NCI-H69 (cell line): ENCODE measurements at places on chromosomes 4 and X.

DNA sequence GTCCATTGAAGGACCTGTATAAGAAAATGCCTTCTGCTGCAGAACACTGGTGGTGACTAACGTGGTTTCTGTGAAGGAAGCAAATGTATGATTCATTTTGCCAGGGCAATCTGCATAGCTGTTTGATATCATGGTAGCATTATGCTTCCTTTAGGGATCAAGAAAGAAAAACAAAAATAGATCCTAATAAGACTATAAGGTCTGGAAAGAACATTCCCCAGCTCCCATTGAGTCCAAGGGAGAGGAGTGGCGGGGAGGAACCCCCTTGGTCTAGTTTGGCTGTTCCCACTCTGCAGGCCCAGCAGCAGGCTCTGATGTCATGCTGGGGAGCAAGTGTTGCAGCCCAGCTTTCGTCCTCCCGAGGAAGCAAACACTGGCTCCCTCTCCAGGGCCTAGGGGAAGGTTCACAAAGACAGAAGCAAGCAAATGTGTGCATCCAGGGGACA lies 154.5 kb upstream of the GALNT7 start:
- DNase-seq: peak; percentile 83

DNA sequence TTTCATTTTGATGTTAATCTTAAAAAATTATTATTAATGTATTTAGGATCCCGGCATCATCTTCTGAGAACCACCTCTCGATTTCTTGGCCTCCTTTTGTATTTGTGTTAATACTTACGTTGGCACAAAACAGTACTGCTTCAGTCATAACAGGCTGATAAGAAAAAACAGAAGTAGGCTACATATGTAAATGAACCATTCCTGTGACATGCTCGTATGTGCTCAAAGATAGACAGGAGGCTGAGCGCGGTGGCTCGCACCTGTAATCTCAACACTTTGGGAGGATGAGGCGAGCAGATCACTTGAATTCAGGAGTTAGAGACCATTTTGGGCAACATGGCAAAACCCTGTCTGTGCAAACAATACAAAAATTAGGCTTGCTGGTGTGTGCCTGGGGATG lies 109.4 kb upstream of the H2AZ1 start:
- no peak for DNase-seq

DNA sequence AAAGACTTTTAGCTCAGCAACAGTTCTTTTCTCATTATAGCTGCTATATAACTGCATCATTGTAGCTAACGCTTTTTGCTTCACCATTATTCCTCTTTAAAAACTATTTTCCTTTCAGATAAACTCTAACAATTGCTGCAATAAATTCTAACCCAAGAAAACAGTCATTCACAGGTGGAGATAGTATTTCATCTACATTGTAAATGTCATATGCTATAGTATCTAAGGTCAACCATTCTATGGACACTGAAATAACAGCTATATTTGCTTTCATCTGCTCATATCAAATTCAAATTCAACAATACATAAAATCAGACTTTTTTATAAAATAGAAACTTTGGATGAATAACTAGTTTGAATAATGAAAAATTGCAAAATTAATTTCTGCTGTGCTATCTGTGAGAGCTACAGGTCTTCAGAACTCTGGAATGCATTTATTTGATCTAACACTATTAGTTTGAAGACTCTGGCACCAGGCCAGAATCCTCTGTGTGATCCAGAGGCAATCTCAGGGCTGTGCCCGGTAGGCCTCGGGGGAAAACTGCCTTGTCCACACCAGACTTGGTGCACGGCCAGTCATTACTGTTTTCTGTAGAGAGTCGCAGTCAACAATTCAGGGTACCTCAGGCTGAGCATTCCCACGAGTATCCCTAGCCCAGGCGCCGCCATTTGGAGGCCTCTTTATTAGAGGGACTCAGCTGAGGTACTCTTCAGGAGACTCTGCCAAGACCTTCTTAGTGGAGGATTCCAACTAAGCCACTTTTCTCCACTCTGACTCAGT lies 332.4 kb downstream of the SLC7A11 start:
- DNase-seq: peak; percentile 97

DNA sequence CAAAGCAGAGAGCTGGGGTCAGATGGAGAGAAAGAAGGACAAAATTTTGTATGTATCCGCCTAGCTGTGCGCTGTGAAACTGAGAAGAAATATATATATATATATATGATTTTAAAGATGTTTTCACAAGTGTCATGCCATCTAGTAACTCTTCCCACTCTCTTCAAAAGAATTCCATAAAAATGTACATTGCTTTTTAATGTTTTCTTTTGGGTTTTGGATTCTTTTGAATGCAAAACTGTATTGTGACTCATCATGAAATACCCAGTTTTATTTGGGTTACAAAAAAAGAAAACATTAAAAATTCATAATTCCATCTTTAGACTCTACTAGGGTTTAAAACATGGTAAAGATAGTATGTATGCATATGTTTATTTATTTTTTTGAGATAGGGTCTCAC lies 34.3 kb upstream of the IGFBP7 start:
- DNase-seq: no peak

GRCh38 chrX:149298111-149298510 lies 207.0 kb downstream of the IDS start:
- no peak for DNase-seq

DNA sequence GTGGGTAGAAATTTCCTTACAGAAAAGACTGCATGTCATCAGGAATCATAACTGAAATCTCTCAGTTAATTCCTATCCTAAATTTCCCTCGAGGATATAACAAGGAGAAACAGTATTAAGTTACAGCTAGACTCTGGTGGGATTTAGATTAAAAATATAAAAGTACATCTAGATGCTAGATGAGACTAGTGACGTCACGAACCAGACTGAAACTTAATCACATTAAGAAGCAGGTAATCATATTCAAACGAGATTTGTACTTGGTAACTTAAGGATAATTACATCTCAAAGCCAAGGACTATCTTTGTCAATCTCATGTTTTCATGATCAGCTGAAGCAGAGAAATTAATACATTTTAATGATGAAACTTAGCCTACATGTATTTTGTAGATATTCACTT lies 130.6 kb downstream of the MTNR1A start:
- no peak for DNase-seq
